ENCODE measurements at places on chromosomes 4 and X.

DNA sequence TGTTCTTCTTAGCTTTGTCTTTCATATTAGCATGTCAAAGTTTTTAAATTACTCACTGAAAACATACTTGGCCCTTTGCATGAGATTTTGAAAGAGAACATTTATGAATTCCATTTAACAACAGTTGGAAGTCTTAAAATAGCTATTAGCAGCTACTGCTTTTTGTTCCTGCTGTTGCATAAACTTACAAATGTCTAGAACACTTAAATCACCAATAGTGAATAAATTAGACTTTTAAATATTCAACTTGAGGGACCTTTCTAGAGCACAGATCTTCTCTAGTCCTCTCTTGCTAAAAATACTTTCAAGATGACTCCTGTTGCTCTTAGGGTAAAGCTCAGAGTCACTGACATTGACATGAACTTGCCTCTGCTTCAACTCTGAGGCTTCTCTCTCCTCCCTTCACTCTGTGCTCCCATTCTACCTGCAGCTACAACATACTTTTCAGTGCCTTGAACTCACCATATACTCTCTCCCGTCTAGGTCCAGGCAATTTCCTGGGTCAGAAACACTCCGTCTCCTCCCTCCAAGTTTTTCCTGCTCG lies 15.8 kb upstream of the TXK start:
- no peak for DNase-seq

GRCh38 chr4:26594371-26594770 lies 10.5 kb downstream of the TBC1D19 start:
- no peak for DNase-seq

DNA sequence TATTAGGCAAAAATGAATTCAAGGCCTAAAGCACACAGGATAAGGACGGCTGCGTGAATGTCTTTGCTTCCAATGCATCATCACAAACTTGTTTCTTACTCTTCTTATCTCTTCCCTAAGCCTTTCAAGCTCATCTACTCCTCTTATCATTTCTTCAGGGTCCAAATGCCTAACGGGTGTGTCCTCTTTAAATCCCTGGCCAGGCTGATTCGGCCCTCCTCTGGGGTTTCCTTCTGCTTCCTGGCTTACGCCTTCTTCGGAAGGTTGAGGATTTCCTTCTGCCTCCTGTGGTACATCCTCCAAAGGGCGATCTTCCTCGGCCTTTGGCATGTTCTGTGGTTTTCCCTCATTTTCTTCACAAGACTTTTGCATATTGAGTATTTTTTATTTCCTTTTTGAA lies 1.3 kb downstream of the TCEAL8 start:
- DNase-seq: no peak

- DNase-seq: no peak
These were observed 1216.8 kb upstream of the PABPC4L start for GRCh38 chr4:135418353-135418752.

- DNase-seq: no peak
These were observed 14.8 kb downstream of the AMTN start for GRCh38 chr4:70533211-70533610.

DNA sequence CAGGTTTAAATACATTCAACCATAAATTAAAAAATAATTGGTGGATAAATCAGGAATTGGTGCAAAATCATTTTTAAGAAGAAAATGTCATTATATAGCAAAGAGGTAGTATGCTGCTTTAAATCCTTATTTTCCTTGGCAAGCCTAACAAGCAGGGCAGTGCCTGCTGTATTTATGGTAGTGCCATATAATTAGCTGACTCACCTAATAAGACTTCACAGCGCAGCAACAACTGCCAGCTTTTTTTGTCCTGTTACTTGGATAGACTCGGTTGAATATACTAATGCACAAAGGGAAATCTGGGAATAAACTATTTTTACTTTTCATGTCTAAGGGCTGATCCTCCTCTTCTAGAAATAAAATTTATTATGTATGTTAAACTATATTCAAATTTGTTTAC lies 99.1 kb downstream of the SNCA start:
- DNase-seq: no peak

DNA sequence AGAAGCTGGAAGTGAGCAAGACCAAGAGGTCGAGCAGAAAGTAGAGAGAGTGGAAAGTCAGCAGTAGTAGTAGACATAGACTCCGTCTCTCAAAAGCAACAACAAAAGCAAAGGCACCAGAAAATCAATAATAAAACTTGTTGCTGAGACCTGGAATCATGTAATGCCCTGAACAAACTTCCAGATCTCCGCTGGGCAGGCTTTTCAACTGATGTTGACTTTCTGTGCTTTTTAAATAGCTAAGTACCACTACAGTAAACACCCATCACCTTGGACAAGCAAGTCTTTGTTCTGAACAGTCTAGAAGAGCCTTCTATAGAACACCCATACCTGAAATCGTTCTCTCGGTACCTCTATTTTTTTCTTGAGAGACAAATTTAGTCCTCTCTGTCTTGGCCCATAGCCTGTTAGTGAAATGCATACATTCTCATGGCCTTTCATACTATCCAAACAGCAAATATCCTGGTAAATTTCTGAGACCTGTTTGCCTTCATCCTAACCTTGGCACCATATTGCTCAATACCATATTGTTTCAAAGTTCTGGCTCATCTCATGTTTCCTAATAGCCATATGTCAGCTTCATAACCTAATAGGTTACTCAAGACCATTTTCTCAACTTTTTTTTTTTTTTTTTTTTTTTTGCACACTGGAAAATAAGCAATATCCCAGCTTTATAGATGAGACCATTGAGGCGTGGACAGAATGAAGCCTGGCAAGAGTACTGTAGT lies 200.6 kb upstream of the RBPJ start:
- DNase-seq: no peak

DNA sequence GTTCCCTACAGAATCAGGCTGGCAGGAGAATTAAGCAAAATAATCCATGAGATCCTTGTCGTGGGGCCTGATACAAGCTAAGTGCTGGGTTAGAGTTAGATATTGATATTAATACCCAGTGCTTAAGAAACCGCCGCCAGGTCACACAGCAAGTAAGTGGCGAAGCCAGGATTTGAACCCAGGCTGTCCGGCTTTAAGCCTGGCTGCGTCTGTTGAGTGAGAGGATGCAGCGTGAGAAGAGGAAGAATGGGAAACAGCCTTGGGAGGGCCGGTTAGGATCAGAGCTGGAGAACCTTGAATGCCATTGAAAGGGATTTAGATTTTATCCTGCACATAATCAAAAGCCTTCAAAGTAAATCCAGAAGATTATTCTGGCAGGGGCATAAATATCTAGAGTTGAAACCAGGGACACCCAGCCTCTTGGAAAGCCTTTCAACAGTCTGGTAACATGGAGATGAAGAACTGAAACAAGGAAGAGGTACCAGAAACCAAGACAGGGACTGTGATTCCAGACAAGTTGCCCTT lies 64.8 kb upstream of the HELT start:
- DNase-seq: no peak

DNA sequence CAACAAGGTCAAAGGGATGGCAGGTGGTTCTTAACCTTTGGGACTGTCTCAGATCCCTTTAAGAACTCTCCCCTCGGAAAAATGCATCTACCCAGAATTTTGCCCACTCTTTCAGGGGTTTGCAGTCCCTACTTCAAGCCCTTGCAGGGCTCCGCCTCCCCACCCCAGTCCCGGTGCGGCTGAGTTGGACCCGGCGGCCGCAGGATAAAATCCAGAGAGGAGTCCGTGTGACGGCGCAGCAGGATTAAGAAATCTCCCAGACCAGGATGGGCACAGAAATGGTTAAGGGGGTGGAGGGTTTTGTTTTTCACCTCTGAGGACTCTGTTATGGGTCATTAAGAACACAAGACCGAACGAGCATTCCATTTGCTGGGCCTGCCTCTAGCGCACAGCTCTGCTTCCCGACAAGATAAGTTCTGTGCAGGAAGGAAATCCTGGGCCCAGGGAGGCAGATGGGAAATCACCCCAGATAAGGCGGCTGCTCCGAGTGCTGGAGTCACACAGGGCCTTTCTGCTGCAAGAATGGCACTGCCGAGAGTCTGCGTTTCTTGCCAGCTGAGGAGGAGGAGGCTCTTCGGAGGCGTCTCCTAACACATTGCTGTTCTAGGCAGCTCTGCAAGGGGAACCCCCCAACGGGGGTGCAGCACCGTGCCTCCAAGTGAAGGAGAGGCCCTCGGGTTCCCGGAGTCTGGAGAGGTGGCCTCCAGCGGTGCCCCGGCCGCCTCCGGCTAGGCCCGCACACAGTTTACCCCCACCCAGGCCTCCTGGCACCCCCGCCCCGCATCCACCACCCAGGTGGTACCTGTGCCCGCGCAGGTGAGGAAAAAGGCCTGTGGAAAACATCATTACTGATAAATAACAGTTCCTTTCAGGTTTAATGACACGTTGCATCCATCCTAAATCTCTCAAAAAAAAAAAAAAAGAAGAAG lies 277.6 kb downstream of the BCOR start:
- peak; percentile 40 for DNase-seq

- no peak for DNase-seq
These were observed 346.1 kb downstream of the GBA3 start for GRCh38 chr4:23038626-23039491.

DNA sequence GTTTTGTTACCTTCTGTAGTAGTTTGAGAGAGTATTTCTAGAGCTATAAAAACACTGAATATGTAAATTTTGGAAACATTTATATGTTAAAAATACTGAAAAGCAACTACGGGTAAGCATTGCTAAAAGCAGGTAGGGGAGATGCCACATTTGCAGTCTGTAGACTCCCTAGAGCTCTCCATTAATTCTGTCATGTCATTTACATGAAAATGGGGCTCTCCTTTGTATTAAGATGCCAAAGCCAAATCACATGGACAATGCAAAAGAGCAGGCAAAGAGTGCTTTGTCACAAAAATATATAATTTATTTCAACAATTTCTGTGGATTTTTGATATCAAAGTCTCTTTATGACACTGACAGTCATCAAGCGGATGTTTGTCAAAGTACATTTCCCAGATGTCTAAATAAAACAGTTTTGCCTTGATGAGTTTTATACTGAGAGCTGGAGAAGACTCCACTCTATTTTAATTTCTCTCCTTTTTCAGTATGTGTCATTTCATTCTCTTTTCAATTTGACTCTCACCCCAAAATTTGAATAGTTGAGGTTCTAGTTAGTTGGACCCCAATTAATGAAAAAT lies 51.8 kb downstream of the LDB2 start:
- no peak for DNase-seq

- no peak for DNase-seq
These were observed 76.1 kb upstream of the PPP2R3B start for GRCh38 chrX:462853-463252.

GRCh38 chr4:41506130-41506529 lies 31.8 kb upstream of the LIMCH1 start:
- no peak for DNase-seq

Measured in GM12892 (cell line).